ENCODE measurements at places on chromosomes 16 and 17. TPM values are rescaled to one million over a fixed set of nuclear protein-coding genes. Genes with fewer than 3 reads are reported as not detected.

- no peak for DNase-seq
Observed at GRCh38 chr16:47499080-47499699, 38.1 kb downstream of the PHKB start.

DNA sequence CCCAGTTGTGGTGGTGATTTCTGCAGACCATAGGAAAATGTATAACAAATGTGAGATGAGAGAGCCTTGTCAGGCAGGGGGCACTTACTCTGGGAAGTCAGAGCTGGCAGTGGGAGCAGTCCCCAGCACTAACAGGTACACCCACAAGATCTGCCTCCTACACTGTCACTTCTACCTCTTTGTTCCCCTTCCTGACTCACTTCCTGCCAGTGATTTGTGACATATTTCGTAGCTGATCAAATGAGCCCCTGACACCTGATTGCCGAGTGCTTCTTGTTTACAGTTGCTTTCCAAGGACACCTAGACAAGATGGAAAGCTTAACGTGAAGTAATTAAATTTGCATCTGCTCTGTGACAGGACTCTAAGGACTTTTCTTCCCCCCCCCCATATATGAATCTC, 40.5 kb downstream of the FTO start:
- no peak for DNase-seq

DNA sequence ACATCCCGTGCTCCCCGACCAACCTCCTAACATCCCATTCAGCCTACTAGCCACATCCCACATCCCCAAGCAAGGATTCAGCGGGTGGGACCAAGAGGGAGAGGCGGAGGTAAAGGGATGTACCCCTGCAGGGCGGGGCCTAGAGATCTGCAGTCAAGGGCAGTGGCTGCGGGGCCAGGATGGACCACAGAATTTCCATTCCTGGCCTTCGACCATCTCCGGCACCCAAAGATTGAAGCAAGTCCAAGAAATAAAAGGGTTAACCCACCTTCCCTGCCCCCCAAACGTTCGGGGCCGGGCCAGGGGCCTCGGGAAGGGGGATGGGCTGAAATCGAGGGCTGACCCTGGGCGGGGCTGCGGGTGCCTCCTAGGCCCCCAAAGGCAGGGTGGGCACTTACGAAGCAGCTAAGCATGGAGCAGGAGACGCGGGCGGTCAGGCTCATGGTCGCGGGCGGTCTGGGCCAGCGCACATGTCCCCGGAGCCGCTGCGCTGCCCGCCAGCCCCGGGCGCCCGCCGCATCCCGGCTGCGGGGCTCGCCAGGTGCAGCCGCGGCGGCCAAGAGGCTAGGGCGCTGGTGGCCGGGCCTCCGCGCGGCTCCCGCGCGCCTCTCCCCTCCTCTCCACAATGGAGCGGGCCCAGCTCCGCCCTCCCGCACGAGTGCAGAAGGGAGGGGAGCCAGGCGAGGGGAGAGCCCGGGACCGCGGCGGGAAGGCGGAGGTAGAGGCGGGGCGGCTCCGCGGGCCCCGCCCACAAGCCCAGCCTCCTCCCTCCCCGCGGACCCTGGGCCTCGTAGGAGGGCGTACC, at the start of gene MTMR4:
MTMR4 (minus strand) TSS at position 674 of the 805 bp plus-strand sequence; CDS start at position 443, 231 bp downstream.
- DNase-seq: peak; percentile 90

DNA sequence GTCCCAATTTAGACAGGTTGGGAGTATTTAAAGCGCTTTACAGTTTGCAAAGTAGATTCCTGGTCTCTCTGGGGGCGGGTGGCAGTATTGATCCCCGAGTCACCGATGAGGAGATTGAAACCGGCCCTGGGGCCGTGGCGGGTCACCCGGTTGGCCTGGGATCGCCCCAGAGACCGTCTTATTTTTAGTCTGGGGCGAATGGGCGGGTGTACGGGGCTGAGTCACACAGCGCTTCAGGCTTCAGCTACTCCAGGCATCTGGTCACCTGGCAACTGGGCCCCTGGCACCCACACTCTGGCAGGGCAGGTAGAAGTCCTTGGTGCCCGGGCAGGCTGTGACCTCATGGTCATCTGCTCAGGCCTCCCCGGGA, 669 bp downstream of the MIEF2 start:
- peak; percentile 86 for DNase-seq

DNA sequence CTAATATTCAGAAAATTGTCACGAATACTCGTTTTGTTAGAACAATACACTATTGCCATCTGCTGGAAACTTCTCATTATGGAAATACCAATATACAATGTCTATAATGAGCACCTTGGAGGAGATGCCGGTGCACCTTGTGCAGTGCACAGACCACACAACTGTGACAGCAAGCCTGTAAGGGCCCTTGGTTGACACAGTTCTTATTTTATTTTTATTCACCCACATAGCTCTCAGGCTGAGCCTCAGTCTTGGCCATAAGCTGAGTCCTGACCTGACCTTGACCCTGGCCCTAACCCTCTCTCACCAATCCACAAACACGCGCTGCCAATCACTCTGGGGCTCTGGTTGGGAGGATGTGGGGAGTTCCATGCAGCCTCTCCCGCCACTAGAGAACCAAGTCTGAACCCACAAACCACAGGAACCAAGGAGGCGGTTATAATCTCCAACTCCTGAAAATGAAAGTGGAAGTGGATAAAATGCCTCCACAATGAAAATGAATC, 7.6 kb downstream of the AIPL1 start:
- no peak for DNase-seq

GRCh38 chr17:3796822-3797170, 4.2 kb downstream of the ITGAE start:
- no peak for DNase-seq

GRCh38 chr16:73527187-73527586, 479.3 kb upstream of the ZFHX3 start:
- DNase-seq: no peak

DNA sequence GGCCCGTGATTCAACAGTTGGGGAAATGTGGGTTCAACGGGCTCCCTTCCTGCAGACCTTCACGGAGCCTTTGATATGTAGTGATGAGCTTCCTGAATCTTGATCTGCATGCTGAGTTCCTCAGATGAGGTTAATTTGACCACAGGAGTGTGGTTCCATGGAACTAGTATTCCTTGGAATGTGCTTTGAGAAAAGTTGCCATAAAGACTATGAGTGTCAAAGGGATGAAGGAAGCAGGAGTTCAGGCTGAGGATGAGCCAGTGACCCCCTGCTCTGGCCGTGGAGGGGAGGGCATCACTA, 229.2 kb downstream of the MSI2 start:
- DNase-seq: no peak

DNA sequence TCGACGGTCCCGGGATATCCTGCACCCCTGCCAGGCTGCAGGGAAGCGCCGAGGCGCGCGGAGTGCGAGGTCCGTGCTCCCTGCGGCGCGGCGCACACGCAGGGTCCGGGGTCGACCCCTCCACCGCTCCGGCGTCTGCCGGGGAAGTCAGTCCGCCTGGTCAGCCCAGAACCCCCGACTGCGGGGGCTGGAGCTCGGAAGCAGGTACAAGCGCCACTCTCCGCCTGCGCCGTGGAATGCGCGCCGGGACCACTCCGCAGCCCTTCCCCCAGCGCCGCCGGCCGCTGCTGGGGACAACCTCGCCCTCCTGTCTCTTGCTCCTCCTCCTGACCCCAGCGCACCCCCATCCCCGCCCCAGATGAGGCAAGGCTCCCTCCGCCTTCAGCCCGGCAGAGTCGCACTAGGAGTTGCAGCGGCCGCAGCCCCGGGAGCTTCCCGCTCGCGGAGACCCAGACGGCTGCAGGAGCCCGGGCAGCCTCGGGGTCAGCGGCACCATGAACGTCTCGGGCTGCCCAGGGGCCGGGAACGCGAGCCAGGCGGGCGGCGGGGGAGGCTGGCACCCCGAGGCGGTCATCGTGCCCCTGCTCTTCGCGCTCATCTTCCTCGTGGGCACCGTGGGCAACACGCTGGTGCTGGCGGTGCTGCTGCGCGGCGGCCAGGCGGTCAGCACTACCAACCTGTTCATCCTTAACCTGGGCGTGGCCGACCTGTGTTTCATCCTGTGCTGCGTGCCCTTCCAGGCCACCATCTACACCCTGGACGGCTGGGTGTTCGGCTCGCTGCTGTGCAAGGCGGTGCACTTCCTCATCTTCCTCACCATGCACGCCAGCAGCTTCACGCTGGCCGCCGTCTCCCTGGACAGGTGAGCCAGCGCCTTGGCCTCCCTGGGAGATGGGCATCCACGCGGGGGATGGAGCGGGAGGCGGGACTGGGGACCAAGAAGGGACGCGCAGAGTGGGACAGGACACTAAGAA, at the start of gene GALR2:
GALR2 (plus strand) TSS at position 392 of the 974 bp plus-strand sequence; CDS start at position 495, 103 bp downstream.
- DNase-seq: no peak

GRCh38 chr16:2471653-2472487, 773 bp downstream of the NTN3 start:
- peak; percentile 90 for DNase-seq

GRCh38 chr16:69179328-69180010, 7.5 kb upstream of the SNTB2 start:
- peak; percentile 54 for DNase-seq

GRCh38 chr16:85484347-85485300, 128.5 kb upstream of the GSE1 start:
- DNase-seq: no peak

DNA sequence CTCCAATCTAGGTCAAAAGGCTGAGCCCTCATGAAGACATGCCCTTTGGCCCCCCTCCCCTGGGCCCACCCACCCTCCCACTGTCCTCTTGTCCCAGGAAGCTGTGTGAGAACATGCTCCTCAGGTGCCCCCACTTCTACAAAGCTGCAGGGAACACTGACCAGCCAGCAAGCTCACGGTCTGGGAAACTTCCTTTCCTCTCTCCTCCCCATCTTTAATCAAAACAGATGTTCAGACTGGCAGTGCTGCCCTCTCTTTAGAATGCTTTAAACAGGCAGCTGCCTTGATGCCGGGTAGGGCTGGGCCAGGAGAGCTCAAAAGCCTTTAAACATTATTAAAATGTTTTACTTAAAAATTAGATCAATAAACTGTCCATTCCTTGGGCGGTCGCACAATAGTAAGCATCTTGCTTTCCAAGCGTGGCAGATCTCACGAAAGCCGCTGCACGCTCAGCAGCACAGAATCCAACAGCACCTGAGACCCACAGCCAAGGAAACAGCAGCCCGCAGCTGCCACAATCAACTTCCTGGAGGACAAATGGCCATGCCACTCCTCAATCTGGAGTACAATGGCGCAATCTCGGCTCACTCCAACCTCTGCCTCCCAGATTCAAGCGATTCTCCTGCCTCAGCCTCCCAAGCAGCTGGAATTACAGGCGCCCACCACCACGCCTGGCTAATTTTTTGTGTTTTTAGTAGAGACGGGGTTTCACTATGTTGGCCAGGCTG, 399.2 kb downstream of the SLC39A11 start:
- DNase-seq: no peak

- no peak for DNase-seq
Observed at GRCh38 chr16:2048116-2048543, 345 bp downstream of the TSC2 start.

GRCh38 chr16:85894266-85894665, 4.7 kb upstream of the IRF8 start:
- DNase-seq: peak; percentile 63

GRCh38 chr16:68235887-68236136, at the start of gene ESRP2:
TSS of gene ESRP2 (minus strand) at chr16:68236127. CDS start at chr16:68236045, 82 bp downstream.
- DNase-seq: no peak

- DNase-seq: peak; percentile 49
Observed at GRCh38 chr16:78925083-78925767, 675.3 kb downstream of the MAF start.

DNA sequence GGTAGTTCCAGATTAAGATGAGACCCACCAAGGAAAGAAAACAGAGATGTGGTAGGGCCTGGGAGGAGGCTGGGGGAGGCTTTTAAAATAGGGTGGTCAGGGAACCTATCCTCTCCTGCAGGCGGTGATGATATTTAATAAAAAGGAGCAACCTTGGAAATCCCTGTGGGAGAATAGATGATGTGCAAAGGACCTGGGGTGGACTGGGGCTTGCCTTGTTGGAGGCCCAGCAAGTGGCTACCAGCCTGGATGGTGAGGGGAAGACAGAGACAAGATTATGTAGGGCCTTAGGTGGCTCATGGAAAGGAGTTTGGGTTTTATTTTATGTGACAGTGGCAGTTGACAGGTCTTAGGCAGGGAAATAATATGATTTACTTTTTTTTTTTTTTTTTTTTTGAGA, 1.8 kb downstream of the POLR3E start:
- DNase-seq: no peak

GRCh38 chr17:75764711-75765421, at the start of gene GALK1:
TSS of gene GALK1 (minus strand) at chr17:75765192. CDS start at chr17:75765136, 56 bp downstream.
- DNase-seq: peak; percentile 81

DNA sequence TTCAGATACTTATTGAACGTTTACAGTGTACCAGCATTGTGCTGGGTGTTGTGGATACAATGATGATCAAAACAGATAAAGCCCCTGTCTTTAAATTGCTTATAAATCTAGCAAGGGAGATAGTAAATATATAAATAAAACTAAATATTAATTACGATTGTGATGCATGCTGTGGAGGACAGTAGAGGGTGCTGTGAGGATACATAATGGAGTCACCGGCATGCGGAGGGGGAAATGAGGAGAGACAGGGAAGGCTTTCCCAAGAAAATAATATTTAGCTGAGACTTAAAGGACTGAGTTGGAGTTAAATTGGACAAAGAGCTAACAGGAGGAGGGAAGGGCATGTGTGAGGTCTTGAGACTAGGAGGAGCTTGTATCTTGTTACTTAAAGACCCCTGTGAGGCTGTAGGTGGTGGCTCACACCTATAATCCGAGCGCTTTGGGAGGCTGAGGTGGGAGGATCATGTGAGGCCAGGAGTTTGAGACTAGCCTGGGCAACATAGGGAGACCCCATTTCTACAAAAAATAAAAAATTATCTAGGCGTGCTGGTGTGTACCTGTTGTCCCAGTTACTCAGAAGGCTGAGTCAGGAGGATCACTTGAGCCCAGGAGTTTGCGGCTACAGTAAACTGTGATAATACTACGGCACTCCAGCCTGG, 2.4 kb downstream of the DHRS7B start:
- DNase-seq: no peak

- no peak for DNase-seq
Observed at GRCh38 chr16:967077-967541, 3.7 kb downstream of the LMF1 start.

DNA sequence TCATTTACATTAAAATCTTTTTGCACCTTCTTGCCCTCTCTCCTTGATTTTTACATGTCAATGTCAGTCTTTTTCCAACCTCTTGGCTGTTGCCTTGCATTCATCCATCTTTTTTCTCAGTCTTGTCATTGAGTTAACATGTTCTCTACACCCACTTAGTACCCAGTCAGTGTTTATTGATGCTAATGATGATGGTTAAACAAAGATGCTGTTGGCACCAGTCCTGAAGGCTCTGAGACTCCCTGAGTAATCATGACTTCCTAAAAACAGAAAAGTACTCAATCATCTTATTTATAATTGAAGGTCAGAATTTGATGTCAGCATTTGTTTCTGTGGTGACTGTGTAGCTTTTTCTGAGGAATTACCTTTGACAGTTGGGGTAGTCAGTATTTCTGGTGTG, 104.5 kb downstream of the NLK start:
- DNase-seq: no peak

GRCh38 chr16:88070989-88071625, 119.9 kb downstream of the BANP start:
- no peak for DNase-seq

Gene ORMDL3
- 159 TPM for total RNA-seq

Gene ZNF785
- total RNA-seq: 11.8 TPM

Gene INCA1
- 0.88 TPM for total RNA-seq

Gene CALB2
- not detected for total RNA-seq

Gene MSI2
- total RNA-seq: 24.2 TPM

Gene PVALEF
- not detected for total RNA-seq

Gene ATAD5
- 0.45 TPM for total RNA-seq

Gene PROCA1
- total RNA-seq: 0.73 TPM
